ENCODE measurements at places on chromosomes 12 and 14.

DNA sequence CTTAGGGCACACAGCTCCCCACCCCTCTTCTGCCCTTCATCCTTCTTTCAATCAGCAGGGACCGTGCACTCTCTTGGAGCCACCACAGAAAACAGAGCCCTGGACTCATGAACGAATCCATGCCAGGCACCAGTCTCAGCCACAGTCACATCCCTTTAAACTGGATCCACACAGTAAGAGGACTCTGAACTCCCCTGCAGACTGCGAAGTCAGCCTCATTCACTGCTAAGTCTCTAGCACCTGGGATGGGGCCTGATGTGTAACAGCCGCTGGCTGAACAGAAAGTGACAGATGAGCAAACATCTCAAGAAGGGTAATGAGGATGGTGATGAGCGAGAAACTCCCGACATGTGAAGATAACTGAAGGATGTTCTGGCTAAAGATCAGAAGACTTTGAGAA, 45.8 kb upstream of the IQSEC3 start:
- no peak for DNase-seq

DNA sequence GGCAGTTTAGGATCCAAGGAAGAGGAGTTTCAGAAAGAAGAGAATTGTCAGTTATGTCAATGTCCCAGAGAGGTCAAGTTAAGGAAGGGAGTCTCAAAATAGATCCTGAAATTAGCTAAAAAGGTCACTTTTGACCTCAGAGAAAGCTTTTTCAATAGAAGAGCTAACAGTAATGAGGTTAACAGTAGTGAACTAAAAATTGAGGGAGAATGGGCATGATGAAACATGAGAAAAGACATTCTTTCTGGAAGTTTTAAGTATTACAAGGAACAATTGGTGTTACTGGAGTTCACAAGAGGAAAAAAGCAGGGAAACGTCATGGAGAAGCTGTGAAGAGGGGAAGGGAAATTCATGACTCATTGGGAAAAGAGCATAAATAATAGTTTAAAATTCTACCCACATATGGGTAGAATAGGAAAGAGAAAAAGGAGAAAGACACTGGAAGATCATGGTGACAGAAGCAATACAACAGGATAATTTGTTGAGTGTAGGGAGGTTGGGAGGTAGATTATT, 381.2 kb upstream of the FAR2 start:
- DNase-seq = no peak

- DNase-seq = no peak
These were observed 15.3 kb downstream of the P2RX2 start for GRCh38 chr12:132633901-132634300.

DNA sequence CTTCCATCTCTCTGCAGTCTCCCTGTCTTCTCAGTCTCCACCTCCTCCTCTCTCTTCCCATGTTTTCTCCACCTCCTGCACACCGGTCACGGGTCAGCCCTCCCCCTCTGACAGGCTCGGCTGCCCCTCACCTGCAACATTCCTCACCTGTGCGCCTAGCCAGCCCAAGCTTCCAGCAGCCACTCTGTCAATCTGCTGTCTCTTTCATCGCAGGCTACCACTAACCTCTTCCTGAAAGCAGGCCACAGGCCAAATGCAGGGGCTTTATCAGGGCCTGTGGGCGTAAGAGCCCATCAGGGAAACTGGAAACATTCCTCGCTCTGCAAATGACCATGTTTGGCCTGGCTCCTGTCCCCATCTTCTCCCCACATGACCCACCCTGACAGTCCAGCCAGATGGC, 34.5 kb downstream of the CMKLR1 start:
- no peak for DNase-seq

All from dorsolateral prefrontal cortex (tissue), 122 donors.